Fibroblast of skin of left biceps (primary cell): ENCODE measurements at places on chromosomes 12 and 14.

DNA sequence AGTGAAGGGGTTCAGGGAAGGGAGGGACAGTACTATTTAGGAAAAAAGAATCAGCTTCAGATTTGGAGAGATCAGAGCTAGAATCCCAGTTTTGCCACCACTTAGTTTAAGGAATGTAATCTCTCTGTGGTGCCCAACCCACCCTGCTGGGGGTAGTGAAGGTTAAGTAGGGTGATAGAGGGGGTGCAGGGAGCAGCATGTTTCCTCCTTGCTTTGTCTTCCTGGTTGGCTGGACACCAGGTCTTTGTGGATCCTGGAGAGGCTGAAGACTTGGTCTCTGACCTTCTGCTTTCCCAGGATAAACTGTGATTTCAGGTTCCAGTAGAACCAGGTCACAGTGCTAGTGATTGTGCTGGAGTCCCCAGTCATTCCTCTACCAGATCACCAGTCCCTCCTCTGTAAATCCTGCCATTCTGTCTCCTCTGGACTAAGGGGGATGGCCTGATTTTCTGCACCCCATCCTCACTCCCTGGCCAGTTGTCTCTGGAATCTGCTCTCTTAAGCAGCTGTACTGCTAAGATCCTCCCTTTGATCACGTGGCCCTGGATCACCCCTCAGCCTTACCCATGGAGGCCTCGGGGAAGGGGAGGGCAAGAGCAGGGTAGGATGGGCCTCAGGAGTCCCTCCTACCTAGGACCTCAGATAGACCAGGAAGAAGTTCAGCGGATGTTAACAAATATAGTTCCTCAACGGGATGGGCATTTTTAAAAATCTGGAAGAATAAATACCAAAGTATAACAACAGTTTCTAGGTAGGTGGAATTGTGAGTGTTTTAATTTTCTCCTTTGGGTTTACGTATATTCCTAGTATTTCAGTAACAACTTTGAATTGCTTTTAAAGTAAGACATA is 3.1 kb downstream of the MAP3K12 start:
- no peak for DNase-seq

GRCh38 chr14:51328064-51328771 is 88.2 kb downstream of the TMX1 start:
- no peak for DNase-seq

GRCh38 chr14:39755269-39755878 is 323.1 kb upstream of the FBXO33 start:
- no peak for DNase-seq

- no peak for DNase-seq
Observed at GRCh38 chr14:47327336-47327735, 348.1 kb downstream of the MDGA2 start.

DNA sequence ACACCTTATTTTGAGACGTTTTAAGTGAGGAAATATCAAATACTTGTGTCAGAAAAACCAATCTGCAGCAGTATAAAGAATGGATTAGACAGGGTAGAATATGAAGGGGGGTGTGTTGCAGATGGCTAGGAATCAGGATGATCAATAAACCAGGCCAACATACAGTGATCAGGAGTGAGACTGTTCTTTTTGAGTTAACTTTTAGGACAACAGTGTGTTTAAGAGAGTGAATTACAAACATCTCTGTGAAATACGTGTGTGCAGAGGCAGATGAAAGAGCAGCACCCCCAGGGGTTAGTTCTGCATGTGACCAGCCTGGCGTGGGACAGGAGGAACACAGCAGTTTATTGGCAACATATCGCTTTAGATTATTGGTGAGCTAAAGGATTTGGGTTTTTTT is 10.6 kb upstream of the NRDE2 start:
- DNase-seq, result no peak

GRCh38 chr12:116613256-116613655 is 54.1 kb downstream of the MAP1LC3B2 start:
- no peak for DNase-seq

- no peak for DNase-seq
Observed at GRCh38 chr12:130933269-130933995, 20.3 kb upstream of the ADGRD1 start.

DNA sequence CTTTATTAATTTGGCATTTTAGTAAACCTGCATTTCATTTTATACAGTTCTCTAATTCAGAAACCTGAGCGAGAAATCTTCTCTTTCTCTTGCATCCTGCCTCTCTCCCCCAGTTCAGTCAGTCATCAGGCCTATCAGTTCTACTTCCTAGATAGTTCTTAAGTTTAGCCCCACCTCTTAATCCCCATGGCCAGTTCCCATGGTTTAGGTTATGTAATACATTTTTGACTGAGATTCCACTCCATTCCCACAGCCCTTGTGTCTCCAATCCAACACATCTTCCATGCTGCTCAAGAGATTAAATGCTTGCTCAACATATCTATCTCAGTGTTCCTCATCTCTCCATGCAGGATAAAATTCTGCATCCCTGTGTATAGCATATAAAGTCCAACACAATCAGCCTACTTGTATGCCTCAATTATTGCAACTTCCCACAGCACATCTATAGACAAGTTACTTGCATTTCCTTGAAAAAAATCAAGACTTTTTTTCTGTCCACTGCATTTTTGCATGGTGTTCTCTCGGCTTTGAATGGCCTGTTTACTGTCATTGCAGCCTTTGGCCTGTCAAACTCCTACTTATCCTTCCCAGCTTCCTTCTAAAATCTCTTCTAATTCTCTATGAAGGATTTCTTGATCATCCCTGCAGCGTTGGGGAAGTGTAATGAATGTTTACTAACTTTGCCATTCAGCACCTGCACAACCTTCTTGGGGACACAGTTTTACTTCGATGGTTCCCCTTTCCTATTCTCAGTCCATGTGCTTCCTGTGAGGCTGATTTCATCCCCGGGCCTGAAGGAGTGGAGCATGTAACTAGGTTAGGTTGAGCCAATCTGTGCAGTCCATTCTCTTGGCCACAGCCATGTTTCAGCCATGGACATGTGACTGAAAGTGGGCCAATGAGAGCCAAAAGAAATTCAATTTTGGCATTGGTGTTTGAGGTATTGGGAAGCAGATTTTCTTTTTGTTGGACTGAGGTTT is 80.8 kb downstream of the DACT1 start:
- no peak for DNase-seq

GRCh38 chr14:29668201-29668600 is 259.4 kb downstream of the PRKD1 start:
- DNase-seq, result no peak

DNA sequence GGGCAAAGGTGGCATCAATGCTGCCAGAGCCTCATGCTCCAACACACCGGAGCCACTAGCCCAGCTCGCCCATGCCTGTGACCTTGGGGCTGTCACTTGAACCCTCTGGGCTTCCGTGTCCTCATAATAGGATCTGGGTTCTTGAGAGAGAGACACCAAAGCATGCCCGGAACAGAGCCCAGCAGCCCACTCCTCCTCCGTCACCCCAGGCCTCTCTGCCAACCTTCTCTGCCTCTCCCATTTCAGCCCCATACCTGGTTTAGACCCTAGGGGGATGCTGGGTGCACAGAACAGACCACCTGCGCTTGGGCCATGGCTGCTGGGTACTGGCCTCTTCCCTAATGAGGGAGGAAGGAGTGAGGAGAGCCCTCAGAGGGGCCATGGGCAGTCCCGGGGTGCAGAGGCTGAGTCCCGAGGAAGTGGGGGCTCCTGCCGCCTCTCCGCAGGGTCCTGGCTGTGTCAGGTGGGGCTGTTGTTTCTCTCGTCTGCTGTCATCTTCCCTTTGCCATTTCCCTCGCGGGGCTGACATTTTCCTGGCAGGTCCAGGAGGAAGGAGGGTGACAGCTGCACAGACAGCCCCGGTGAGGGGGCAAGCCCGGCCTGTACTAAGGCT is 172.4 kb upstream of the RTL1 start:
- no peak for DNase-seq

DNA sequence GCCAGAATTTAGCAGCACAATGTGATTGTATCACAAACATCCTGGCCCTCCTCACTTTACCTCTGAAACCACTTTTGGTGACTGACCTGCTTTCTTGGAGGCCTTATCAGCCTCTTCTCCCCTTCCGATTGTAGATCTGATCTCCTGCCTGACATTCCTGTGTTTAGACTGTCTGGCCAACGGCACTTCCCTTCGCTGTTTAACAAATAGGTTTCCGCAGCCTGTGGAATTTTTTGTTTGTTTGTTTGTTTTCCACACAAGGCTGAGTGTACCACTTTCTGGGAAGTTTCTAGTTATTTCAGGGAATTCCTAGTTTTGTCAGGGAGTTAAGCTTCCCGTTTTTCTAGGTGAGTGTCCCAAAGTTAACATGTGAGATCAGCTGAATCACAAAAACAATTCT is 65.9 kb upstream of the CDKN3 start:
- DNase-seq, result no peak

GRCh38 chr12:116803013-116803736 is 65.1 kb downstream of the RNFT2 start:
- no peak for DNase-seq

DNA sequence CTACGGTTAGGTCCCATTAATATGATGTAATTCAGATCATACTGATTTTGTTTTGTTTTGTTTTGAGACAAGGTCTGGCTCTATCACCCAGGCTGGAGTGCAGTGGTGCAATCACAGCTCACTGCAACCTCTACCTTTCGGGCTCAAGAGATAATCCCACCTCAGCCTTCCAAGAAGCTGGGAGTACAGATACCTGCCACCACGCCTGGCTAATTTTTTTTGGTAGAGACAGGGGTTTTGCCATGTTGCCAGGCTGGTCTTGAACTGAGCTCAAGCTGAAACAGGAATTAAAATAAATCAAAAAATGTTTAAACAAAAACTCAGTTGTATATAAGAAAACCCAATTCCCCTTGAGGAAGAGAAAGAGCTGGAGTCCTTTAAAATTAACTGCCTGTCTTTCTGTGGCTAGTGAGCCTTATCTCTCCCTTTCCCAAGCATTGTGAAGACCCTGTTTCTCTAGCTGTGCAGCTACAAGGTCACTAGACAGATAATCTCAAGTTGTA is 17.7 kb upstream of the ANAPC7 start:
- no peak for DNase-seq

GRCh38 chr12:75591628-75592027 is 80.2 kb upstream of the KRR1 start:
- DNase-seq, result no peak

- no peak for DNase-seq
Observed at GRCh38 chr14:104175041-104175440, 36.7 kb downstream of the KIF26A start.

- no peak for DNase-seq
Observed at GRCh38 chr12:3795066-3795465, 42.2 kb upstream of the CRACR2A start.

DNA sequence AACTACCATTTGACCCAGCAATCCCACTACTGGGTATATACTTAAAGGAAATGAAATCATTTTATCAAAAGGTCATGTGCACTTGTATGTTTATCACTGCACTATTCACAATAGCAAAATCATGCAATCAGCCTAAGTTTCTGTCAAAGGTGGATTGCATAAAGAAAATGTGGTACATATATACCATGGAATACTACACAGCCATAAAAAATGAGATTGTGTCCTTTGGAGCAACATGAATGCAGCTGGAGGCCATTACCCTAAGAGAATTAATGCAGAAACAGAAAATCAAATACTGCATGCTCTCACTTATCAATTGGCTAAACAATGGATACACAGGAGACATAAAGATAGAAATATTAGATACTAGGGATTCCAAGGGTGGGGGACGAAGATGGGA is 27.4 kb downstream of the MED6 start:
- DNase-seq, result no peak

DNA sequence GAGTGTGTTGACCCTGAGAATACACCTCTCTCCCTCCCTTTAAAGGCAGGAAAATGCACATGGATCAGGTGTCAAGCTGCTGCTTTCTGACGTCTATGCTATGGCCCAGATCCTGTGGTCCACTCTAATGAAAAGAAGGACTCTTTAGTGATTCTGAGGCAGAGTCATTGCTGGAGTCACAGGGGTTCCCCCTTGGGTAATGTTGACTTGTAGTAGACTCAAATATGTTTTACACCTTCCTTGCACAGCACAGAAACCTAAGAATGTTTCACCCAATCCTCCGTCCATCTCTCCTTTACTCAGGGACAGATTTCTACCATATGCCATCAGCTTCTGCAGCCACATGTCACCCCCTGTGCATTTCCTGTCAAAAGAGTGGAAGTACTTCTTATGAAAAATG is 525.4 kb downstream of the TMEM121 start:
- DNase-seq, result no peak

DNA sequence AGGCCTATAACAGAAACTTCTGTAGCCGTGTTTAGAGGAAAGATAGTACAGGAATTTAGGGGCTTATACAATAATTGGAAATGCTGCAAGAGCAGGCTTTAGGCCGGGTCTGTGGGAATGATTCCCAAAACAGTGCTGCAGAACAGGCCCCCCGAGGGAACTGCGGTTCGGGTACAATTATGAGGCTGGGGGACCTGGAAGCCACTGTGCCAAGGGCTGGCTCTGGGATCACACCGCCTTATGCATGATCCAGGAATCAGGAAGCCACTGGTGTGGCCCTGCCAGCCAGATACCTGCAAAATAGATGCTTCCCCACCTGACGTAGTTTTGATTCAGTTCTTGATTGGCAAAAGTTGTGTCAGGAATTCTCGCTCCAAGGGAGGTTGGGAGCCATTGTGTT is 55.4 kb downstream of the CACNA1C start:
- DNase-seq, result no peak
